Cardiac septum (tissue), 1 donor: ENCODE measurements at places on chromosomes 7 and 10. TPM values are rescaled to one million over a fixed set of nuclear protein-coding genes. Genes with fewer than 3 reads are reported as not detected.

The TWIST1 gene
- 1.2 TPM for total RNA-seq

The NXPH1 gene
- total RNA-seq = not detected

The ZKSCAN5 gene
- 7.0 TPM for total RNA-seq

The C7orf33 gene
- total RNA-seq = not detected

The MASTL gene
- 1.8 TPM for total RNA-seq

The TRPV5 gene
- total RNA-seq = not detected

The ERVW-1 gene
- not detected for total RNA-seq

The ANKRD30A gene
- total RNA-seq = not detected
